ENCODE measurements at places on chromosomes 4 and X.

- DNase-seq, result no peak
Observed at GRCh38 chr4:6896035-6896434, 13.6 kb upstream of the TBC1D14 start.

GRCh38 chrX:78517124-78517523 lies 142.0 kb downstream of the RTL3 start:
- DNase-seq, result peak; percentile 12

GRCh38 chr4:70392057-70392776 lies 5.5 kb upstream of the OPRPN start:
- no peak for DNase-seq

- DNase-seq, result no peak
Observed at GRCh38 chr4:149264093-149264733, 551.4 kb downstream of the IQCM start.

- DNase-seq, result no peak
Observed at GRCh38 chr4:136495076-136495475, 1037.2 kb downstream of the PCDH18 start.

DNA sequence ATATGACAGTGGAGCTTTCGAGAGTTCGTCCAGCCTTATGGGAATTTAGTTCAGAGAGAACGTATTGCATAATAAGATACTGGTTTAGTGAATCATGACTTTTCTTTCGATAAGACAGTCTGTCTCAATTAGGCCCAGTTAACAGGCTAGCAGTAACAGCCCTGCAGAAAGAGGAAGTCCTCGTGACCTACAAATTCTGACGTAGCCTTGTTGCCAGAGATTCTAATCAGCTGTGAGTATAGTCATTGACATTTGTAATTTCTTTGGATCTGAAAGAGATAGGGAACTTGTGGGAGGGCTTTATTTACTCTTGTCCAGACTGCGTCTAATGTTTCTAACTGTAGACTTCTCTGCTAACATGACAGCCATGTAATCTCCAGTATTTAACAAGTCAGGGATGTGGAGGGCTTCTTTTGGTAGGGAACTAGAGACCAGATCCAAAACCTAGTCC lies 15.8 kb downstream of the ART3 start:
- DNase-seq, result no peak

GRCh38 chr4:74583757-74584156 lies 138.8 kb downstream of the AREG start:
- no peak for DNase-seq

DNA sequence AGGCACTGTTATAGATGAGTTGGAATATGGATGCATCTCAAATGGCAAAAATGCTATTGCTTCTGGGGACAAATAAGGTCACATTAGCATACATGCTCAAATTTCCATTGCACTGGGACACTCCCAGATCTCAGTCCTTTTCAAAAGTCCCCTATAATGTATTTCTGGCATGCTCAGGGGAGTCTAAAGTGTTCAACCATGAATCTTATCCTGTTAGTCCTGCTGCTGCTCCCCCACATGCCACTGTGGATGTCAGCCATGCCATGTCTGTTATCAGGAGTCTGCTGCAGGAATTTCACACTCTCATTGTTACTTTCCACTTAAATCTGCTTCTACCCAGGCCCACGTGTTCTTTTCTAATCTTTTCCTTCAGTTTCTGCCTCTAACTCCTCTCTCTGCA lies 1000.6 kb downstream of the CCSER1 start:
- no peak for DNase-seq

- no peak for DNase-seq
Observed at GRCh38 chr4:24511371-24512063, 72.8 kb downstream of the DHX15 start.

DNA sequence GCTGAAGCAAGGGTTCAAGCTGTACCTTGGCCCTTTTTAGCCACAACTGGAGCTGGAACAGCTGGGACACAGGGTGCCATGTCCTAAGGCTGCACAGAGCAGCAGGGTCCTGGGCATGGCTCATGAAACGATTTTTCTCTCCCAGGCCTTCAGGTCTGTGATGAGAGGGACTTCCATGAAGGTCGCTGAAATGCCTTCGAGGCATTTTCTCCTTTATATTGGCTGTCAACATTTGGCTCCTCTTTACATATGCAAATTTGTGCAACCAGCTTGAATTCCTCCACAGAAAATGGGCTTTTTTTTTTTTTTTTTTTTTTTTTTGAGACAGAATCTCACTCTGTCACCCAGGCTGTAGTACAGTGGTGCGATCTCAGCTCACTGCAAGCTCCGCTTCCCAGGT lies 430.8 kb downstream of the PCDH11X start:
- no peak for DNase-seq

- no peak for DNase-seq
Observed at GRCh38 chr4:77905651-77906263, 43.1 kb downstream of the MRPL1 start.

GRCh38 chrX:102654696-102655095 lies 3.4 kb downstream of the GPRASP1 start:
- no peak for DNase-seq

- no peak for DNase-seq
Observed at GRCh38 chr4:133151691-133152329, 2.7 kb downstream of the PCDH10 start.

GRCh38 chr4:65651031-65651430 lies 19.3 kb downstream of the EPHA5 start:
- DNase-seq, result no peak

Data from activated T-cell treated with anti-CD3 and anti-CD28 coated beads for 1 hour (primary cell).